ENCODE measurements at places on chromosomes 11 and 22. TPM values are rescaled to one million over a fixed set of nuclear protein-coding genes. Genes with fewer than 3 reads are reported as not detected.

Gene BACE1
- total RNA-seq, result 0.27 TPM

DNA sequence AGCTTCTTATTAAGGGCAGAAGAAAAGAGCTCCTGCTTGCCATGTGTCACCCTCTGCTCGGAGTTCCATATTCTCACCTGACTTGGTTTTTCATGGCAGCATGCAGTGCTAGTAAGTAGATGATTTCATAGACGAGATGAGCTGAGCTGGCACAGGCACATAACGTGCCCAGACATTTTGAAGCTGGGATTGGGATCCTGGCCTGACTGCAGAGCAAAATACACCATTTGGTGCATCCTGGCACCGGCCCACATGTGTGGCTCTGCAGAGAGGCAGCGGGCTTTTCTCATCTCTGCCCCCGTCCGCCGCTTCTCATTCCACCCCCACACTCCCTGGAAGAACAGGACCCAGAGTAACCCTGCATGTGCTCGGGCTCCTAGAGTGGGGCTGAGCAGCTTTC is 24.8 kb downstream of the FAM118A start:
- no peak overlapping the region for H3K4me3 ChIP-seq
- H3K27ac ChIP-seq, result no peak overlapping the region
- no peaks in the 10 kb centered on the region for H3K27me3 ChIP-seq
- H3K36me3 ChIP-seq, result peaks cover 52% of the 10 kb centered on the region
- peaks cover 10% of the 10 kb centered on the region for H3K4me1 ChIP-seq

GRCh38 chr11:69721745-69722144 is 17.9 kb upstream of the FGF19 start:
- no peak for DNase-seq
- H3K27ac ChIP-seq, result no peak overlapping the region
- H3K4me3 ChIP-seq, result no peak overlapping the region
- peaks cover 43% of the 10 kb centered on the region for H3K27me3 ChIP-seq
- H3K4me1 ChIP-seq, result no peaks in the 10 kb centered on the region

Gene SEPTIN3
- 7.9 TPM for total RNA-seq

Gene SLC22A12
- not detected for total RNA-seq

Gene GPR137
- total RNA-seq, result 35.3 TPM

Gene MOGAT2
- total RNA-seq, result not detected

- H3K36me3 ChIP-seq, result peaks cover 49% of the 10 kb centered on the region
- no peak overlapping the region for H3K4me3 ChIP-seq
- no peaks in the 10 kb centered on the region for H3K27me3 ChIP-seq
- H3K27ac ChIP-seq, result no peak overlapping the region
Measured at GRCh38 chr22:21803811-21804249, 63.6 kb downstream of the MAPK1 start.

Gene TTLL12
- total RNA-seq, result 105 TPM

Gene RPUSD4
- total RNA-seq, result 49.8 TPM

GRCh38 chr22:41038732-41039131 is 53.7 kb upstream of the EP300 start:
- peaks cover 7% of the 10 kb centered on the region for H3K27me3 ChIP-seq
- H3K36me3 ChIP-seq, result no peaks in the 10 kb centered on the region
- H3K4me3 ChIP-seq, result no peak overlapping the region
- H3K4me1 ChIP-seq, result no peaks in the 10 kb centered on the region

GRCh38 chr11:125049164-125049792 is 13.8 kb upstream of the SLC37A2 start:
- no peak overlapping the region for H3K27ac ChIP-seq
- H3K4me1 ChIP-seq, result peaks cover 5% of the 10 kb centered on the region
- no peaks in the 10 kb centered on the region for H3K36me3 ChIP-seq
- no peak for DNase-seq
- H3K27me3 ChIP-seq, result peaks cover under 1% of the 10 kb centered on the region

GRCh38 chr11:75264356-75264755 is 23.8 kb downstream of the TPBGL start:
- peaks cover 23% of the 10 kb centered on the region for H3K4me1 ChIP-seq
- DNase-seq, result no peak
- H3K27ac ChIP-seq, result no peak overlapping the region
- no peaks in the 10 kb centered on the region for H3K27me3 ChIP-seq
- H3K36me3 ChIP-seq, result peaks cover 2% of the 10 kb centered on the region

DNA sequence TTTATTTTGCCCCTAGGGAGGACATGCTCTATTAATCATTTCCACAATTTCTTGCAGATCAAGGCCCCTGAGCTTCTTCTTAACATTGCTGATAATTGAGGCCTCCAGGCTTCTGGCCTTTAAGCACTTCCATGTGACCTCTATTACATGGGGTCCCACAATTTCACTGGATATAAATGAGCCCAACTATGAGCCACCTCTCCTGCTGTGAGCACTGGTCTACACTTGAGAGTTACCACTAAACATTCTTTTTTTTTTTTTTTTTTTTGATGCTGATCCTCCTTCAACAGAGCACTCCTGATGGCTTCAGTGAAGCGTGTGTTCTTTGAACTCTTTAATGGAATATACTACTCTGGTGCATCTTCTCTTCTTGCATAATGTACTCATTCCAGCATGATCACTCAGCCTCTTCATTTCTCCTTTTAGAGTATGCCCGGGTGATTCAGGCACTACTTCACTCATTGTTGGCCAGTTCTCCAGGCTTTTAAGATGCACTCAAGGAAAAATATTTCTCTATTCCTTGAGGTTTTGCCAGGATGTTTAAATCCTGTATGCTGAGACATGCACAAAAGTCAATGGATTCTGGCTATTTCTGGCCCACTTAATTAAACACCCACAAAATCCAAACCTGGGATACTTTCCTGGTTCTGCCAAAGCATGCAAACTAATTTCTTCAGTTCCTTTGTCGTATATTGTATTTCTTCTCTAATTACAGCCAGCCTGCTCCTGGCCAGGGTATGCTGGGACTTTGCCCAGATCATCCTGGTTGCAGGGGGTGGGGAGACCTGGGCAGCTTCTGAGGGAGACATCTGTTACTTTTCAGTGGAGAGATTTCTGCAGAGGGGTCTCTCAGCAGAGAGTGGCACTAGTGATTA is 257.8 kb upstream of the LUZP2 start:
- H3K36me3 ChIP-seq, result no peaks in the 10 kb centered on the region
- DNase-seq, result no peak
- H3K4me1 ChIP-seq, result no peaks in the 10 kb centered on the region
- H3K27ac ChIP-seq, result no peak overlapping the region
- H3K27me3 ChIP-seq, result no peaks in the 10 kb centered on the region

Gene SCGB2A2
- not detected for total RNA-seq

DNA sequence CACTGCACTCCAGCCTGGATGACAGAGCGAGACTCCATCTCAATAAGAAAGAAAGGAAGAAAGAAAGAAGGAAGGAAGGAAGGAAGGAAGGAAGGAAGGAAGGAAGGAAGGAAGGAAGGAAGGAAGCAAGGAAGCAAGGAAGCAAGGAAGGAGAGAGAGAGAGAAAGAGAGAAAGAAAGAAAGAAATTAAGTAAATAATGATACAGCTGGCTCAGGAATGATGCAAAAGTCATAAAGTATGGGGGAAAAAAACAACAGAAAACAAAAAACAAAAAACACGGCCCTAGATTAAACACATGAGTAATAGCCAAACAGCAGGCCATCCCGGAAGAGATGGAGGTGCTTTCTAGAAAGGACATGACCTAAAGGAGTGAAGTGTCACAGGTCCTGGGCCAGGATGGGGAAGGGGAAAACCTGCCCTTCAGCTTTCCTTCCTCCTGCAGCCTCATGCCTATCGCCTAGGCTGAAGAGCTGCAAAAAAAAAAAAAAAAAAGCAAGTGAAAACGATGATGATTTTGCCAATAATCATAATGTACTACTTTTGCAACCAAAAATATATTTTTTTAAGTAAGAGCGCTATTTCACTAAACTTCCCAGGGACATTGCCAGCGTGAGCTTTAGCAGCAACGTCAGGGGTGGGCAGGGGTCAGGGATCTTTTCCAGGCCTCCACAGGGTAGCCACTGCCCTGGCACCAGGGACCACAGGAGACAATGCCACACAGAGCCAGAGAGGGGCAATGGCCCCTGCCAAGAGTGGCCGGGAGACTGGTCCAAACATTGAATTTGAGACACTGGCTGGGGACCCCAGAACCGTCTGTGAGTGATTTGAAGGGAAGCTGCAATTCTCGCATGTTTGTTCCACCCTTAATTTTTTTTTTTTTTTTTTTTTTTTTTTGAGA is 28.2 kb upstream of the TMPRSS4 start:
- no peaks in the 10 kb centered on the region for H3K27me3 ChIP-seq
- no peaks in the 10 kb centered on the region for H3K36me3 ChIP-seq
- H3K4me1 ChIP-seq, result peaks cover 94% of the 10 kb centered on the region
- no peak overlapping the region for H3K4me3 ChIP-seq
- peak overlapping the region; percentile 81 for H3K27ac ChIP-seq

Data from activated T-helper 1 cell treated with anti-CD3 and anti-CD28 coated beads, Interleukin-12 subunit alpha, Interleukin-12 subunit beta, Interleukin-2, Interleukin-4 antibody, amounts not matched to agents 30 ng/mL and 10 ng/mL and 1 ng/mL, durations not matched to agents 14 hours and 24 hours and 36 hours (primary cell).